ENCODE measurements at places on chromosomes 3 and 15. TPM values are rescaled to one million over a fixed set of nuclear protein-coding genes. Genes with fewer than 3 reads are reported as not detected.

The MORC1 gene
- 0.35 TPM for total RNA-seq

The LMAN1L gene
- total RNA-seq: not detected

The CAMK2N2 gene
- 0.70 TPM for total RNA-seq

The TRANK1 gene
- total RNA-seq: 13.1 TPM

The BSN gene
- total RNA-seq: 1.5 TPM

The SPSB4 gene
- total RNA-seq: 10.9 TPM

The TRIM59 gene
- 15.9 TPM for total RNA-seq

The CCNL1 gene
- 280 TPM for total RNA-seq

The MAP2K5 gene
- total RNA-seq: 16.8 TPM

The GOLGA8T gene
- 1.8 TPM for total RNA-seq

The CLDN18 gene
- total RNA-seq: 0.29 TPM

The HIGD2B gene
- total RNA-seq: not detected

The MUC20 gene
- 36.7 TPM for total RNA-seq

The GP9 gene
- total RNA-seq: 3.8 TPM

The TERC gene
- total RNA-seq: 608 TPM

The GOLGA6A gene
- total RNA-seq: not detected

The NEIL1 gene
- 25.0 TPM for total RNA-seq

The CELF6 gene
- total RNA-seq: 2.4 TPM

The GOLGA8J gene
- 0.12 TPM for total RNA-seq

The TUSC7 gene
- total RNA-seq: not detected

The STRC gene
- total RNA-seq: 0.82 TPM

The ACTRT3 gene
- 3.0 TPM for total RNA-seq

The SSUH2 gene
- 4.4 TPM for total RNA-seq

The LCMT2 gene
- total RNA-seq: 6.3 TPM

The ITIH1 gene
- total RNA-seq: 0.41 TPM

The OXSM gene
- total RNA-seq: 13.7 TPM

The ZBTB47 gene
- total RNA-seq: 23.4 TPM

All from metanephros (tissue), 2 donors.